ENCODE measurements at places on chromosomes 6 and 20. TPM values are rescaled to one million over a fixed set of nuclear protein-coding genes. Genes with fewer than 3 reads are reported as not detected.

PROKR2 gene
- not detected for total RNA-seq

NRSN2 gene
- total RNA-seq: 19.8 TPM

ANKRD6 gene
- 17.0 TPM for total RNA-seq

SLCO4A1 gene
- 15.5 TPM for total RNA-seq

METTL24 gene
- total RNA-seq: 1.1 TPM

RWDD2A gene
- 2.4 TPM for total RNA-seq

FAM217A gene
- not detected for total RNA-seq

SSTR4 gene
- total RNA-seq: not detected

CALHM5 gene
- 2.9 TPM for total RNA-seq

NOX3 gene
- not detected for total RNA-seq

TAAR9 gene
- not detected for total RNA-seq

PROCR gene
- 10.5 TPM for total RNA-seq

PTCHD4 gene
- 0.92 TPM for total RNA-seq

ZC2HC1B gene
- total RNA-seq: not detected

TRIM10 gene
- not detected for total RNA-seq

MATN4 gene
- total RNA-seq: not detected

COL19A1 gene
- 1.2 TPM for total RNA-seq

KIF6 gene
- 0.16 TPM for total RNA-seq

DYNLRB1 gene
- total RNA-seq: 172 TPM

DNA sequence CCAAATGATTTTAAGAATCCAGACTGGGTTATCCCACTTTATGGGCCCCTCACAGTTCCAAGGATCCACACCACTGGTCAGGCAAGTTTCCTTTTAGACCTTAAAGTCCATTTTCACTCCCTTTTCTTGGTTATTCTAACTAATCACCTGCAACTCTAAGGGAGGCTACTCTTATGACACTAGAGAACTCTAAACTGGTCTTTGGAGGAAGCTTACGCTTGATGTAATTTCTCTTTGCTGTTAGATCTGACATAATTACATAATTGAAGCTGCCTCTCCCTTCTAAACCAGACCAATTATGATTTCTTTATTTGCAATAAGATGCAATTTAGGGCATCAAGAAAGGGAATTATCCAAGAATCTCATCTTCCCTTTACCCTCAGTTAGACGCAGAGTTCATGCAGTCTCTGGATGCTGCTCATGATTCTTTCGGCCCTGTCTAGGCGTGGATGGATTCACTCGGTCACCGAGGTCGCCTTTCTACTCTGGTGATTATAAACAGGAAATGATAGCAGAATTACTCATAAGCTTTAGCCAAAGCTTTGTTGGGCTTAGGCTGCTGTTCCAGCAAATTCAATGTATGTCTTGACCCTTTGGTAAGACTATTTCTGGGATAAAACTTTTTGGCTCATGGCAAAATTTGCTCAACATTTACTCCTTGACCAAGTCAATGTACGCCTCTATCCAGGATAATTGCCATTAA lies 166.4 kb upstream of the PRND start:
- DNase-seq: no peak

DNA sequence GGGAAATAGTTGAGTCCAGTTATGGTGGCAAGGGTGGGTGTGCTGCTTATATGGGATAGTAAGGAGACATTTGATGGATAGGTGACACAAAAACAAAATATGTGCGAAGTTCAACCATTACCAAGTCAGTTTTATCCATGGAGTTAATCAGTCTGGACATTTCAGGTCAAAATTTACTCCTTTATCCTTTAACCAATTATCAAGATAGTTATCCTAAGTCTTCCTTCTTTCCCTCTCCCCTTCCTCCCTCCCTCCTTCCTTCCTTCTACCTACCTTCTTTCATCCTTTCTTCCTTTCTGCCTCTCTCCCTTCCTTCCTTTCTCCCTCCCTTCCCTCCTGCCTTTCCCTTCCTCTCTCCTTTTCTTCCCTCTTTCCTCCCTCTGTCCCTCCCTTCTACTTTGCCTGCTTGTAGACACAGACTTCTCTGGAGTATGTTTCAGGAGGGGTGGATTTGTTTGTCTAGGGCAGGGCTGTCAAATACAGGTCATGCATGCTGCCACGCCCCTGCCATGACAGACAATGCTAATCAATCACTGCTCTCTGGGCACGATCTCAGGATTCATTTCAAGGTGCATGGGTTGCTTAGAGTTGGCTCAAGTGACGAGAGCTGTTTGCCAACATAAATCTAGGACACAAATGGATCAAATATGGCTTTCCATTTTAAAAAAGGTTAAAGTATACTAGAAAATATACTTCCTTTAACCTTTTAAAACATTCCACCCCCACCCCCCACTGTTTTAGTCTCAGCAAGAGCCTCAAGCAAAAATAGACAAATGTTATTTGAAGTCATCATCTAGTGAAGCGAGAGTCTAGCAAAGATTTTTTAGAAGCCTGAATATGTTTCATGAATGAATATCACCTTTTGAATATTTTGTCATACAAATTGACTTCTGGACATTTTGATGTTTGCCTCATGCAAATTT lies 281.6 kb upstream of the CITED2 start:
- DNase-seq: no peak

GRCh38 chr20:380763-381580 lies 412 bp downstream of the TRIB3 start:
- peak; percentile 83 for DNase-seq

DNA sequence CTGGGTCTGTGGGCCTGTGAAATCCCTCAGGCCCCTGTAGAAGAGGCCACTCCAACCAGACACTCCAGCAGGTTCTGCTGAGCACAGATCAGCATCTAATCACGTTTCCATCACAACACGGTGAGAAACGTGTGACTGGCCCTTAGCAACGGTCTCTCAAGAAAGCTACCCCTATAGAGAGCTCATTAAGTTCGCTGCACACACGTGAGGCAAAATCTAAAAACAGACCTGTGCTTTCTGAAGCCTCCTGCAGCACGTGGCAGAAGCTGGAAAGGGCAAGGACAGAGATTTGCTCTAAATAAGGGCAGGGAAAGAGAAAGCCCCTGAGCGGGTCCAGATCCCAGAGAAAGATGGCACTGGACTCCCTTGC lies 56.5 kb downstream of the GPR6 start:
- DNase-seq: no peak

GRCh38 chr6:112600168-112600567 lies 253.0 kb downstream of the RFPL4B start:
- DNase-seq: no peak

DNA sequence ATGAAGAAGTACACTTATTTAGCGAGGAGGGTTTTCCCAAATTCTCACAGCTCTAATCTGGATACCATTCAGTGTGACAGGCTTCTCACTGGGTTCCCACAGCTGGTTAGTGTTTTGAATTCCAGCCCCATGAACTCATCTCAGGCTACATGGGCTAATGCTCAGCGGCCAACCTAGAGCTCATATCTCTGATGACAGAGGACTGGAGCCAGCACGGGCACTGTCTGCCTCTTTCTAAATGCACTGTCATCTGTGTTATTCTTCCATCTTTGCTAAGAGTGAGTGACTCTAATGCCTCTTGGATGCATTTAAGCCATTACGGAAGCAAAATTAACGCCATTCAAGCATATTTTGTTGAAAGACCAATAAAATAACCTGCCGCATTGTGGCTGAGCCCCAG lies 308.9 kb upstream of the JAG1 start:
- DNase-seq: peak; percentile 71

GRCh38 chr6:159249752-159250151 lies 80.6 kb downstream of the FNDC1 start:
- no peak for DNase-seq

DNA sequence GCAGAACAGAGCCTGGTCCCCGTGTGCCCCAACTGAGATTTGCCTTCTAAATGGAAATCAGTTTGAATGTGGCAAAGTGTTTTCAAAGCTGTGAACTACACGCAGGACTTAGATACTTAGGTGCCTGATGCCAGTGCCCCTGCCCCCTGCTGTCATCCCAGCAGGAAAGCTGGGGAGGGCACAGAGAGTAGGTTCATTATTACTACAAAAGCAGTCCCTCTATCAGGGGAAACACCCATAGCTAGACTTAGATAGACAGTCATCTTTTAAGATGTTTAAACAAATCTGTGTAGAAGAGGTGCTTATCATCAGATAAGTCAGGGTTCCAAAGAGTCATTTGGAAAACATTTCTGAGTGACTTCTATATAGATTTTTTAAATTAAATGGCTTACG lies 155.0 kb upstream of the SNX9 start:
- no peak for DNase-seq

DNA sequence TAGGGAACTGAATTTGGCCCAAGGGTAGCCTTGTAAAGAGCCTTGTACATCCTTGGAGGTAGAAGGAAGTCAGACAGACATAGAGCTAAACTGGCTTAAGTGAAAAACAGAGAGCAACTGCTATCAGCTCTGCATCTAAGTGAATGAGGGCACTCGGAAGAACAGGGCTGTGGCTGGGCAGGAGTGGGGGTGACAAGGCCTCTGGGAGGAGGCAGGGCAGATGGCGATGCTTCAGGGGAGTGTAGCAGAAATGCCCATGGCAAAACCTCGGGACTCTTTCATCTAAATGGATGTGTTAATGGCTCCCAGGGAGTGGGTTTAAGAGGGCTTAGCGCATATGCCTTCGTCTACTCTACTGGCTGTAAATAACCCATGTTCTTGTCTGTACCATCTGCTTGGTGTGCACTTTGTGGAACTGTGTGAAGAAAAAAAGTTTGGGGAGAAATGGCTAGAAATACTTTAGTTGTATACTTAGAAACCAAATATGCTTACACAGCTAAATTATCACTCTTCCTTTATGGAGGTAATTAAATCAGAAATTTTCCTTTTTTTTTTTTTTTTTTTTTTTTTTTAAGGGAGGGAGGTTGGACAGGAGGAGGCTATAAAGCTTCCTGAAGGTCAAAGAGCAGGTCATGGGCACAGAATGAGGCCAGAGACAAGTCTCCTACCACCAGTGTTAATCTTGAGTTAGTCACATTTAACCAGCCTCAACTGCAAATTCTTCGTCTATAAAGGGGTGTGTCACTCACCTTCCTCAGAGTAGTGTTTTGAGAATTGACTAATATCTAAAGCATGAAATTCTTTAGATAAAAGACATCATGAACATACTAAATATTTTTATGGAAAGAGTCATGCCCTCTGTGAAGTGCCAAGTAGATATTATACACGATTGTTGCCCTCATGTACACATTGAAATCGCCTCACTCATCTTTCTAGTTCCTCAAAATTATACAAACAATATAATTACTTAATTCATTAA lies 60.9 kb downstream of the FYN start:
- no peak for DNase-seq

GRCh38 chr6:157029980-157030690 lies 253.0 kb downstream of the ARID1B start:
- DNase-seq: no peak

- no peak for DNase-seq
These were observed 21.6 kb upstream of the FKBP5 start for GRCh38 chr6:35710241-35710847.

GRCh38 chr6:73929405-73929804 lies 233.4 kb downstream of the CD109 start:
- DNase-seq: no peak

DNA sequence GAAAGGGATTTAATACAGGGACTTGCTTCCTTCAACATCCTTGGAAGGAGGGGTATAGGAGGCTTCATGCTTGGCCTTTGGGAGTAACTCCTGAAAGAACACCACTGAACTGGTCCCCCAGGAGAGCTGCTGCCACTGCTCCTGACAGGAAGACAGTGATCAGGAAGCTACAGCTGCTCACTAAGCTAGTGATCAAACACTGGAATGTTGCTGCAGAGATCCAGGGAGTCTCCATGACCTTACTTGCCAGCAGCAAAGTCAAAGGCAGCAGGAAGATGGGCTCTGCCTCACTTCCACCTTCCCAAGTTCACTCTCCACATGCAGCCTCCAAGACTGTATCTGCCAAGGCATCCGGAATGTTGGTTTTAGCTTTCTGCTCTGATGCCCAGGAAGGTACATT lies 31.8 kb downstream of the PIM1 start:
- no peak for DNase-seq

DNA sequence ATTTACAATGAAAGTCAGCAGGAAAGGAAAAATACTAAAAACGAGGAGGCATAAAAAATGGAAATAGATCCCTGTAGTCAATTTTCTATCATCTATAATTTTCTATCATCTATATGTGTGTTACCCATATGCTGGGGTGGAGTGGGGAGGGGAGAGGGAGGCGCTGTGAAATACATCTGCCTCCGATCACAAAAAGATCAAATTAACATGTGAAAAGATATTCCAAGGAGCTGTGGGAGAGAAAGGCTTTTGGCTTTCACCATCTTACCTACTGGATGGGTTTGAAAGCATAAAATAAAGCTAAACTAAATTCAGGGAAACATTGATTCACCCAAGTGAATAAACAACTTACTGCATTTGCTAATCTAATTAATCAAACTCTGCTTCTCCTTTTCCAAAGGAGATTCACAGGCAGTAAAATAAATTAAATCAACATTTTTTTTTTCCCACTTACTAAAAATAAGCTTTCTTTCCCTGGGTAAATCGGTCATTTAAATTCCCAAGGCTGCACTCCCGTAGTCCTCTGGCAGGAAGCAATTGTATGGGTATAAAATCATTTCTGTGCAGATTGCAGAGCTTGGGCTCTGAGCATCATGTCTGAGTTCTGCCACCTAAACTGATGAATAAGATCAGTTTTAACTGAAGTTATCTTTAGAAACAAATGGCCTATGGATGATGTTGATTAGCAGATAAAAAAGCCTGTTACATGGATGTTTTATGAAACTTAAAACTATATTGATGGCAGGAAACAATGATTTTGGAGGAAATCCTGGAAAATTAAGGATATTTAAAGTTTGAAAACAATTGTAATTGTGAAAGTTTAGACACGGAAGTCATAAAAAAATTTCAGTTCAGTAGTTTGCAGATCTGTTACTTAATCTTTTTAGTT lies 147.9 kb downstream of the SOX4 start:
- DNase-seq: no peak

GRCh38 chr6:142885182-142885867 lies 59.7 kb downstream of the HIVEP2 start:
- DNase-seq: no peak

GRCh38 chr6:131048933-131049515 lies 14.0 kb downstream of the EPB41L2 start:
- DNase-seq: no peak

GRCh38 chr6:218153-219018 lies 73.9 kb upstream of the DUSP22 start:
- DNase-seq: no peak

GRCh38 chr6:7073821-7074525 lies 33.8 kb upstream of the RREB1 start:
- DNase-seq: peak; percentile 82

DNA sequence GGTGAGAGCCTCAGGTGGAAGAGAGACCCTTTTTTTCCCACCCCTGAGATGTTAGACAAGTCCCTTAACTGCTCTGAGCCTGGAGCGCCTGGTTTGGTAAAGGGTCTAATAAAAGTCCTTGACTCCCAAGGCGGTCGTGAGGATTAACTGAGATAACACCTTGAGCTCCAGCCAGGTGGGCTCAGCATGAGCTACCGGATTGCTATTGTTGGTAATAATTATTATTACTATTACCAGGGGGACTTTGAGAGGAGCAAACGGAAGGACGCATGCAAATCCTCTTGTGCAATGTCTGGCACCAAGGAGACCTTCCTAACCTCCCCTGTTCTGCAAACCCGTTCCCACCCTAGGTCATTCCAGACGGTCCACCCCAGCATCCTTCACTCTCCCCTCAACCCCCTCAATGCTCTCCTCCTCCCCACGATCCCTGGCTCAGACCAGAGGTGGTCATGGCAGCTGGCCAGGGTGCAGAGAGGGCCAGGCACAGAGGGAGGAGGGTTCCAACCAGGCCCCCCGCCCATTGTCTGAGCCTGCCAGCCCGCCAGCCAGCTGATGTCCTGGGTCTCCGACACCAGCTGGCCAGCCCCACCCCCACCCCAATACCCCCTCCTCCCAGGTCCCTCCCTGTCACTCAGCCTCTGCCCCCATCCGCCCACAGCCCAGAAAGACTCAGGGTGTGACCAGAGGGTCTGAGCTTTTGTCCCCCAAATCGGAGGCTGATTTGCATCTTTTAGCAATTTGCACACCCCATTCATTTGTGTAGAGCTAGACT lies 14.3 kb upstream of the CBFA2T2 start:
- no peak for DNase-seq

Measured in Right ventricle myocardium inferior (tissue), 1 donor.